Substantia nigra (tissue), 51 donors: ENCODE measurements at places on chromosomes 5 and 9.

- no peak for DNase-seq
Observed at GRCh38 chr5:173962436-173962972, 26.5 kb upstream of the C5orf47 start.

DNA sequence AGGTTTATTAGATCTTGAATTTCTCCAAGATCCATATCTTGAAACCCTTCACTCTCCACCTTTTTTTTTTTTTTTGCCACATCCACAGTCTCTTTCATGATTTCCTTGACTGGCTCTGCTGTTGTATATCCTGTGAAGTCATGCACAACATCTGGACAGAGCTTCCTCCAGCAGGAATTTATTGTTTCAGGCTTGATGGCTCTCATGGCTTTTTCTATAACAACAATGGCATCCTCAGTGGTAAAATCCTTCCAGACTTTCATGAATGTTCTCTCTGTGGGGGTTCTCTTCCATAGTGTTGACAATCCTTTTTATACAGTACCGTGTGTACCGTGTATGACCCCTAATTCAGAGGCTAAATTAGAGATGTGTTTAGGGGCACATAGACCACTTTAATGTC is 24.0 kb downstream of the RANBP17 start:
- no peak for DNase-seq

DNA sequence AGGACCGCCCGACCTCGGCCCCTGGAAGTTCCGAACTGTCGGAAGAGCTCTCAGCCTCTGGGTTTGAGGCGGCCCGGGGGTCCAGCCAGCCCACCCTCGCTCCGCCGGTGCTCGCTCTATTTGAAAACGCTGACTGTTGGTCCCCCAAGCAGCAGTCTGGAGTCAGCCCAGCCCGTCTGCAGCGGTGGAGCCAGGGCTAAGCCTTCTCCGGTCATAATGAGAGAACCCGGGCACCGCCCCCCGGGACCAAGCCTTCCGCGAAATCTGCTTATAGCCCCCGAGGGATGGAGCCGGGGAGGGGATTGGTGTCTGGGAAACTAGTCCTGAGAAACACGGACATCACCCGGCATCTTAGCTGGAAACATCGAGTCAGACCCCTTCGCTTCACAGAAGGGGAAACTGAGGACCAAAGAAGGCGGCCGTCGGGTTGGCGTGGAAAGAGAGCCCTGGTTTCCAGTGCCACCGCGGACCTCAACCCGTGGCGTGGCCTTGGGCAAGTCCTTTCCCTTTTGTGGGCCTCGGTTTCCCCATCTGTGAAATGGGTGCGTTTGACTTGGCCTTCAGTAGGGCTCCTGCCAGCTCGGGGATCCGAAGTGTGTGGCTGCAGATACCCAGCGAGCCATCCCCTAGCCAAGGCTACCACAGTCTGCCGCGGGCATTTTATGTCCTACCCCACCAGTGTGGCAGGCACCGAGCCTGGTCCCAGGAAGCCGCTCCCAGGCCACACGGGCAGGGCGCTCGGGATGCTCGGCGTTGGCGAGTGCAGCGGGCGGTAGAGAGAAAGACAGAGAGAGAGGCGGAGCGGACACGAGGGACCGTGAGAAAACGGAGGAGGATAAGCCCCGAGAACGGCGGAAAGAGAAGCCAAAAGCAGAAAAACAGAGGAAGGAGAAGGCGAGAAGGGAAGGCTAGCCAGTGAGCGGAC is 857 bp downstream of the ADAM19 start:
- DNase-seq, result no peak

- no peak for DNase-seq
Observed at GRCh38 chr5:111583758-111584203, 71.4 kb upstream of the STARD4 start.

GRCh38 chr5:179883163-179883562 is 24.5 kb downstream of the TBC1D9B start:
- DNase-seq, result no peak

GRCh38 chr5:125199968-125200865 is 453.8 kb upstream of the ZNF608 start:
- no peak for DNase-seq
